ENCODE measurements at places on chromosomes 2 and 18.

DNA sequence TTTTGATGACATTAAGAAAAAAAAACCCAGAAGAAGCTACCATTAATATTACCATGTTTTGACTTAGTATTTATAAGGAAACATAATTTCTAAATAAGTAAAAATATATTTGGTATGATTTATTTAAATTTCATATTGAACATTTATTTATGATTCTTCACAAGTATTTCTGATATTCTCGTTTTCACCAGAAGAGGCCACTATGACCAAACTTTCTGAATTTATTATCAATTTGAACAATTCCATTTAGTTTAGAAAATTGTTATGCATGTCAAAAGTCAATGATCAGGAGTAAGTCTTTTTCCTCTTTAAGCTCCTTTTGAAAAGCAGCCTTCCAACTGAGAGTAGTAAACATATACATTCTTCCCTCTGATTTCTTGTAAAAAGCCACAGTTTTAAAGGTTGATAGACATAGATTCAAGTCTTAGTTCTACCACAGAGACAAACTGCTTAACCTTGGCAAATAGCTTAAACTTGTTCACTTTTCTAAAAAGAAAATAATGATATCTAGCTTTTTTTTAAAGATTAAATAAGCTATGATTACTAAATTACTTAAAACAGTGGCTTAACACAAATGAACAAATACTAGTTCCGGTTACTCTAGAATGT is 329.9 kb downstream of the TRIB2 start:
- DNase-seq, result no peak

DNA sequence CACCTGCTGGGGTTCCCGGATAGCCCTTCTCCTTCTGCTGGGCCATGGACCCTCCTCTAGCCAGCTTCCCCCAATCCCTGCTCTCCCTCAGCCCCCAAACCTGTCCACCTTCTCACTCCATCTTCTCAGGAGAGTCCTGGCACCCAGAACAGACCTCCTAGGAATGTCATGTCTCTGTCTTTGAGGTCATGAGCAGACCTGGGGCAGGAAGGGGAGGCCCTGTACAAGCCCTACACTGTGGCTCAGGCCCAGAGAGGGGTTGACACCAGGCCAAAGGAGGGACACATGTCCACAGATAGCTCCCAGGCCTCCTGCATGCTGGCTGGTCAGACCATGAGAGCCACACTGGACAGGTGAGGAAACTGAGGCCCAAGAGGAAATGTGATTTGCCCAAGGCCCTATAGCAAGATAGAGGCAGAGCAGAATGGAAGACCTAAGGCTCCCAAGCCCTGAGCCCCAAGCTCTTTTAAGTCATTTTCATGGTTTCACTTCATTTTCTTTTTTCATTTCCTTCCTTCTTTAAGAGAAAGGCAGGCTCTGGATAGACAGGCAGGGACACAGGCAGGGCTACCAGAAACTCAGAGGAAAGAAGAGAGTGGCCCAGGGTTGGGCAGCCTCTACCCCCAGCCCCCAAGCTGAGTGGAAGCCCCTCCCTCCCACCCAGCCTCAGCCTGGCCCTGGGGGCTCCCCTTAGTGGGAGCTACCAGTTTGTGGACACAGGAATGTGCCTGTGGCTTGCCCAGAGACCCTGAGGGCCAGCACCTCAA is 159.7 kb downstream of the SMAD7 start:
- DNase-seq, result no peak

- DNase-seq, result peak; percentile 37
These were observed 37.1 kb upstream of the GPR75 start for GRCh38 chr2:53896864-53897263.

DNA sequence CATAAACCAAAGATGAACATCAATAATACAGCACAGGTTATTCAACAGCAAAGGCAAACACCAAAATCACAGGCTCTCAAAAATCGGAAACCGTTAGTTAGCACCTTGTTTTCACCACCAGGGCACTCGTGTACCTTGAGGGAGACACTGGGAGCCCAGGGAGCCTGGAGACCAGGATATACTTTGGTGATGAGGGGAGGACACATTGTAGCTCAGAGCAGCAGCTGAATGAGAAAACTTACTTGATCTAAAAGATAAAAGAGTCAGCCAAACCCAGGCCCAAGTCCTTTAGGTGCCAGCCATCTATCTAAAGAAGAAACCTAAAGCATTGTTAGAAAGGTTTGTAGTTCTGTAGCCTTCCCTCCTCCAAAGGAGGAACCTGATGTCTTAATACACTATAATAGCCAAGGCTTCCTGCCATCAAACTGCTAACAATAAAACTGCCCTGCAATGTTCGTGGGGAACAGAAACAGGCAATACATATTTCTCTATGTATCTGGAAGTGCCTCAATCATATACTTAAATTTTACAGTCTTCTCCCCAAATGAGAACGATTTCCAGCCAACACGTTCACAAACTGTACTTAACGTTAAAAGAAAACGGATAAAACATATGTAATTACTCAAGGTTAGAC is 19.3 kb downstream of the BCL11A start:
- no peak for DNase-seq

DNA sequence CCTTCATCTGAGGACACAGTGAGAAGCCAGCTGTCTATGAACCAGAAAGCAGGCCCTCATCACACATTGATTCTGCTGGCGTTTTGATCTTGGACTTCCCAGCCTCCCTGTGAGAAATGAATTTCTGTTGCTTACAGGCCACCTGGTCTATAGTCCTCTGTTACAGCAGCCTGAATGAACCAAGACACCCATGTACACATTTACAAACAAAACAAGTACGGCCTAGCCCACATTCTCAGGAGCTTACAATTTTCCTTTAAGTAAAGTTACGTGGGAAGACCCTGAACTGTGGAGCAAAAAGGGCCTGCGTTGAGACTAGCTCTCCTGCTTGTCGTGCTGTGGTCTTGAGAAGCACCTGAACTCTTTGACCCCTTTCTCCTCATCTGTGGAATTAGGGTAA is 12.0 kb upstream of the SLC20A1 start:
- no peak for DNase-seq

DNA sequence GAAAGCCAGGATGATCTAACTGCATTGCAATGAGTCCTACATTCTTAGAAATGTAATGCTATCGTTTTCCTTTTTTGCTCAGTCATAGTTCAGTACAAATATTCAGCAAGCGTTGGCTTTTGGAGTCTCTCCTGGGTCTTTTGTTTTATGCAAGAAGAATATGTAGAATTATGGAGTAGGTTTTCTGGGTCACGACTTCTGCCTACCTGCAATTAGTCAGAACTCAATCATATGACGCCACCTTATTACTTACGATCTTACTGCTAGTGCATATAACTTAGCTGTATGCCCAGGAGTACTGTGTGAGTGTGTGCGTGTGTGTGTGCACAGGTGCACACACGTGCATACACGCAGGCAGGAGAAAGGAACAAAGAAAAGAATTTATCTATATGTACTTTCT is 640.2 kb downstream of the STK39 start:
- no peak for DNase-seq

- DNase-seq, result peak; percentile 39
These were observed 60.4 kb downstream of the ATOH8 start for GRCh38 chr2:85813982-85814801.

Data from kidney epithelial cell (primary cell).